ENCODE measurements at places on chromosomes 5 and 9. TPM values are rescaled to one million over a fixed set of nuclear protein-coding genes. Genes with fewer than 3 reads are reported as not detected.

WNT8A gene
- not detected for total RNA-seq

WDR31 gene
- total RNA-seq, result 1.1 TPM

GNA14 gene
- 6.0 TPM for total RNA-seq

RPL37 gene
- total RNA-seq, result 158 TPM

SLC25A48 gene
- 0.32 TPM for total RNA-seq

DNA sequence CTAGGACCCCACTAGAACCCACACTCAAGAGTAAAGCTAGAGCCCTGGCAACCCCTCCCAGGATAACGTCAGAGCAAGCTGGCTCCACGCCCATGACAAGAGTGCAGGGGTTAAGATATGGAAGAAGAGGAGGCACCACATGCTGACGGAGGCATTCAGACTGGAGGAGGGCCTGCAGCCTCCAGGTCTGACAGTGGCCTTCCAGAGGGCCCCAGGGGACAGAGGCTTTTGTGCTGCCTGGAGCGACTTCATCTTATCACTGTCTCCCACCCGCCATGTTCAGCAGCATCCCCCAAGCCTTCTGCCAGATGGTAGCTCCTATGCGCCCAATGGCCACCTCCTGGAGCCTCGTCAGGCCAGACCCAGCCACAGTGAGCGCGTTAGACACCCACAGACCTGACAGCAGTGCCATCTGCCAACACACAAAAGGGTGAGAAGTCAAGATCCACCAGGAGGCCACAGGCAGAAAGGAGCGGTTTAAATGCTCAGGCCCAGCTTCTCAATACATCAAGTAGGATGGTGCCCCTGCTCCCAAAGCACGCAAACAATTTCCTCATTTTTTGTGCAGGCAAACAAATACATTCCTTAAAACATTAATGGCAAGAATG lies 65.8 kb downstream of the C5orf15 start:
- no peak for DNase-seq

DNA sequence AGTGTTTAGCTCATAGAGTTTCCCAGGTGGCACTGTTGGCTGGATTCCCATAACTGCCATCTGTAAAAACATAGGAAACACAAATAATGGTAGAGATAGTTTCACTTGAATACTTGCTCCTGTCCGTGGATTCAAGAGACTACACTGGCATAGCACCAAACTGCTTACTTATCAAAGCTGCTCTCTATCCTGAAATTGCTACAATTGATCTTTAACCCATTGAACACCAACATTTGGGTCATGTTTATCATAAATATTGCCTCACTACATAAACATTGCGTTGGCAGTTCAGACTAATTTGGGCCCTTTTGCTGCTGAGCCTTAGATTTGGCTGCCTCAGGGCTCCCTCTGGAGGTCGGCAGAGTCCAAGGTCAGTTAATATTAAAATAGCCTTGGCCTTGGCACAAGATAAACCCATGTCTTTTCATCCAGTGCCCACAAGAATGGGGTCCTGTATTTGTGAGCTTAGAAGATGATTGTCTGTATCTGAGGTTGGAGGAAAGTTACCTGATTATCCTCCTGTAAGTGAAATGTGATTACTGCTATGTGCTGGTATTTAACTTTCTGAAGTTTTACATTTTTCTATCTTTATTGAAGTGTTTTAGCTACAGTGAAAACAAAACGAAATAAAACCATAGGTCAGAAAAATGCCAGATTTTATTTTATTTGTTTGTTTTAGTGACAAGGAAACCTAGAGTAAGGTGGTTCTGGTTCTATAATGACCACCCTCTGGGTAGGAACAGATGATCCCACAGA lies 4.0 kb upstream of the RANBP3L start:
- no peak for DNase-seq

DNA sequence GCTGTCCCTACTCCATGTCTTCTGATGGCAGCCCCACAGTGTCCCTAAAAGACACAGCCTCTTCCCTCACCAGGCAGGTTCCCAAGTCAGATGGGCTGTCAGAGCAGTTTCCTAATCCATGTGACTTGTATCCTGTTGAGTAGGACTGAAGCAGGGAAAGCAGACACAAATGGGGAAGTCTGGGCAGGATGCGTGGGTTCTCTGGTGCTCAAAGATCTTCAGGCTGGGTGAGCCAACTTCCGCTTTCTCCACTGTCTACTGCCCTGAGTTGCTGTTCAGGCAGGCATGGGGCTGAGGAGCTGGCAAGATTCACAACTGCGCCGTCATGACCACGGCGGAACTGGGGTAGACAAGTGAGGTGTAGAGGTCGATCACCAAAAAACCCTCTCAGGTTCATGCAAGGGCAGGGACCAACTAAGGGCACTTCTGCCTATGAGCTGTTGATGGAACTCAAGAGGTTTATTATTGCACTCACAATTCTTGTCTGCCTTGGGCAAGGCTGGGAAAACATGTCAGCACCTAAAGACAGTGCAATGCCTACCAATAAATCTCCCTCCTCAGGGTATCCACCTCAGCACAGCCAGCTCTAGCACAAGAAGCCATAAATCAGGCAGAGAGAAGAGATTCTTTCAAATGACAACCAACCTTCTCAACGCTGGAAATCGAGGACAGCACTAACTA lies 83.4 kb downstream of the RAPGEF1 start:
- DNase-seq, result no peak

- no peak for DNase-seq
Measured at GRCh38 chr9:94927048-94927761, 200.7 kb downstream of the AOPEP start.

- DNase-seq, result no peak
Measured at GRCh38 chr5:14665949-14666348, 1.4 kb downstream of the OTULIN start.

DNA sequence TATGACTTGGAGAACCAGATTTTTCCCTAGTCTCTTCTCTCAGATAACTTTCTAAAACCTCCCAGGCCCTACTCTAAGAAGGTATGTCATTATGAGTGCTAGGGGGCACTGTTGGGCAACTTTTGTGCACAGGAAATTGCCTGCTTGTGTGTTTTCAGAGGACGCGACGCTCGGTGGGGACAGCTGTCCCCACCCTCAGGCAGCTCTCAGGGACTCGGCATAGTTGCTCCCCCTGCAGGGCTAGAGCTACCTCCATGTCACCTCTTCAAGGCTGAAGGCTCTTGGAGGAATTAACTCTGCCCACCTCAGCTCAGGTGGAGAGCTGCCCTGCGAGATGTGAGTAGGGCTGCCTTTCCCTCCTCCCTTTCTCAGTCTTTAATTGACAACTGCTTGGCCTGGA lies 10.2 kb upstream of the TIFAB start:
- DNase-seq, result no peak

- DNase-seq, result no peak
Measured at GRCh38 chr5:77358255-77359205, 133.6 kb downstream of the WDR41 start.

DNA sequence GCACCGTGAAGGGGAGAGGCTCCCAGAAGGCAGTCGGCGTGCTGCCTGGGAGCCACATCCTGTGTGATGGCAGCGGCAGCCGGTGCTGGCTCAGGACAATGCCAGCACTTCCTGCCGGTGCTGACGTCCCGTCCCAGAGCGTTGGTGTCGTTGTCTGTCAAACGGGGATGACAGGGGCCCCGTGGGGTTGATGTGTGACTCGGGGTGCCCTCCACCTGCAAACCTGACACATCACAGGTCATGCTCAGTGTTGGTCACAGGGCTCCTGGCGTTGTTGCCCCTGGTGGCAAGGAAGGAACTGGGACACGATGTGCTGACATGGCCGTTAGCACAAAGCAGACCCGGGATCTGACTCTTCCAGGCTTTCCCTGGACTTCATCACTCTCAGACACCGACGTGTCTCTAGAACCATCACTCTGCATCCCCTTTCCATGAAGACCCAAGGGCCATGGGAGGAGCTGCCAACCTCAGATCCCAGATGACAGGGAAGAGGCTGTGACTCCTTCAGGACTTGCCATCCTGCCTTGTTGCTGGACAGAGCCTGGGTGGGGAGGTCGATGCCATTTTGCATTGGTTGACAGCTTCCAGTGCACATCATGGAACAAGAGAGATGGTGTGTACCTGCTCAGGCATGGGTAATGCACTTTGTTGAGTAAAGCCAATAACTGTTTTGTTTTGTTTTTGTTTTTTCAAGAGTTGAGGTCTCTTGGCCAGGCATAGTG lies 21.5 kb downstream of the PLPP7 start:
- no peak for DNase-seq

DNA sequence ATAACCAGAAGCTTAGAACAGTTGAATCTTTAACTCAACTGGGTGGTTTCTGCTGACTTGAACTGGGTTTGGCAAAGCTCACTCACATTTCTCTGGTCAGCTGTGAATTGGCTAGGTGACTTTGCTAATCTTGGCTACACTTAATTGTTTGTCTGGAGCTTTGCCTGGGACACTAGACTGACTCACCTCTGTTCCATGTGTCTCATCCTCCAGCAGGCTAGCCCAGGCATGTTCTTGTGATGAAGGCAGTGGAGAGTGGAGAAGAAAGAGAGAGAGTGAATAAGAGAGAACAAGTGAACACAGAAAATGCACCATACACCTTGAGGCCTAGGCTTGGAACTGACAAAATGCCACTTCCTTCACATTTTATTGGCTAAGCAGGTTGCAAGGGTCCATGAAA lies 32.6 kb downstream of the SPATA31D1 start:
- DNase-seq, result no peak

- DNase-seq, result no peak
Measured at GRCh38 chr9:106146066-106146840, 451.9 kb downstream of the TMEM38B start.
